ENCODE measurements at places on chromosomes 4 and X.
A peak's percentile ranks its signal among the peaks of the same experiment; 100 is the strongest.

DNA sequence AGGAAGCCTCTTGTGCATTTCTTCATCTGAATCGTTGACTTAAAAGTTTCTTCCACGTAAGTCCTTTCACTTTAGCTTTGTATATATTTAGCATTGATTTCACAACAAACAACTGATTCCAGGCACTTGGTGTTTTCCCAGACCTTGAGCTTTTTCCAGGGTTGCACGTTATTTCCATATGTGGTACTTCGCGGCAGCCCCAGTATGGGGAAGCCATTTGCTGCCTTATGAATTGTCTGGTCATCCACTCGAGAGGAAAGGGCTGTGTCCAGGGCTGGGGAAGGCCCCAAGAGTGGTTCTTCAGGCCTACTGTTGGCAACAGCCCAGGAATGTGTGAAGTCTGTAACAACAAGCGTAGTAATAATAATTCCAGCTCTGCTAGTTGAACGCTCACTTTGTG lies 2.8 kb upstream of the TLR8 start:
- no peak for DNase-seq

GRCh38 chr4:95358421-95358820 lies 190.4 kb downstream of the UNC5C start:
- no peak for DNase-seq

DNA sequence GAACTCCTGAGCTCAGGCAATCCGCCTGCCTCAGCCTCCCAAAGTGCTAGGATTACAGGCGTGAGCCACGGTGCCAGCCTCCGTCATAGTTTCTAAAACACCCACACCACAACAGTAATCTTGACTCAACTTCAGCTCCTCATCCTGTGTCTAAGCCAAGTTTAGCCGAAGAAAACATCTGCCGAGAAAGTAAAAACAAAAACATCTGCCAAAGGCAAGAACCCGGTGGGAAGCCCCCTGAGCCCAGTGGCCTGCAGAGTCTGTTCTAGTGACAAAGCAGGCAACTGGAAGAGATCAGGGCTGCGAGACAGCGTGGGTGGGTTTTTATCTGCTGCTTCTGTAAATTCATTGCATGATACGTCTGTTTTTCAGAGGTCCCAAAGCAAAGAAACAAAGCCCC lies 26.6 kb upstream of the CD99 start:
- peak; percentile 30 for DNase-seq

- no peak for DNase-seq
Measured at GRCh38 chr4:161252520-161253141, 911.2 kb downstream of the FSTL5 start.

DNA sequence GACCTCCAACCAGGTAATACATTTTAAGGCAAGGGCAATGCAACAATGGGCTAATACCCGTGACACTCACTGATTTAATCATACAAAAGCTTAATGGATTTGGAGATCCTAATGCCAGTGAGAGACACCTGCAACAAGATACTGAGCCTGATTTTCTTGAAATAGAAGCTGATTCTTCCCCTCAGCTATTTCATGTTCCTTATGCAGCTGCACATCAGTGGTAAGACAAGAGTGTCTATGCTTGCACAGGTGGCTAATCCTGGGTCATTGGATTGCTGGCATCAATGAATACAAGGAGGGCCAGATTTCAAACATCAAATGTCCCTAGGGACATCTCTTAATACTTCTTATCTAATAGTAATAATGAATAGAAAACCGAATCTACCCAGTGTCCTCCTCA lies 139.7 kb downstream of the PPARGC1A start:
- DNase-seq = no peak

DNA sequence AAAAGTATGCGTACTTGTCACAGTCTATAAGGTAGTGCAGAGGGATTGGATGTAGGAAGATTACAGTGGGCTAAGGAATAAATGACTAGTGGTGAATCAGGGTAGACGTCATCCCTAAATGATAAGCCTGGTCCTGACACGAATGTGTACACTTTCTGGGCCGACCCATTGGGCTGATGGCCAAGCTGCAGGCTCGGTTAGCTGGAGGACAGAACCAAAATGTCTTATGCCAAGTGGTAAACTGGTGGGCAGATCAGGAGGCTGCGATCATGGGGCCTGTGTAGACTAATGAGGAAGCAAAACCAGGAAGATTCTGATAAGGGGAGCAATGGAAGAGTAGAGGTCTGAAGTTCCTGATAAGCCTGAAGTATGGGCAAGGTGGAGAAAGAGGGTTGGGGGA lies 272.8 kb upstream of the GATB start:
- DNase-seq = no peak

DNA sequence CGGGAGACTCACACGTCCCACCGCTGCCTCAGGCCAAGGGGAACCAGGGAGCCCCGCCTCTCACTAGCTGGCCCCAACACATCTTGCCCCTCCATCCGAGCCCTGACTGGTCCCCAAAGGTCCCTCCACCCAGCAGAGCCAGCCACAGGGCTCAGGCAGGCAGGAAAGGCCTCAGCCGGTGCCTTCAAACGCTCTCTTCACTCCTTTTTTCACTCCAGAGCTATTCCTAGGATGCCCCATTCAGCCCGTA lies 1.5 kb upstream of the ARHGAP4 start:
- DNase-seq = no peak

DNA sequence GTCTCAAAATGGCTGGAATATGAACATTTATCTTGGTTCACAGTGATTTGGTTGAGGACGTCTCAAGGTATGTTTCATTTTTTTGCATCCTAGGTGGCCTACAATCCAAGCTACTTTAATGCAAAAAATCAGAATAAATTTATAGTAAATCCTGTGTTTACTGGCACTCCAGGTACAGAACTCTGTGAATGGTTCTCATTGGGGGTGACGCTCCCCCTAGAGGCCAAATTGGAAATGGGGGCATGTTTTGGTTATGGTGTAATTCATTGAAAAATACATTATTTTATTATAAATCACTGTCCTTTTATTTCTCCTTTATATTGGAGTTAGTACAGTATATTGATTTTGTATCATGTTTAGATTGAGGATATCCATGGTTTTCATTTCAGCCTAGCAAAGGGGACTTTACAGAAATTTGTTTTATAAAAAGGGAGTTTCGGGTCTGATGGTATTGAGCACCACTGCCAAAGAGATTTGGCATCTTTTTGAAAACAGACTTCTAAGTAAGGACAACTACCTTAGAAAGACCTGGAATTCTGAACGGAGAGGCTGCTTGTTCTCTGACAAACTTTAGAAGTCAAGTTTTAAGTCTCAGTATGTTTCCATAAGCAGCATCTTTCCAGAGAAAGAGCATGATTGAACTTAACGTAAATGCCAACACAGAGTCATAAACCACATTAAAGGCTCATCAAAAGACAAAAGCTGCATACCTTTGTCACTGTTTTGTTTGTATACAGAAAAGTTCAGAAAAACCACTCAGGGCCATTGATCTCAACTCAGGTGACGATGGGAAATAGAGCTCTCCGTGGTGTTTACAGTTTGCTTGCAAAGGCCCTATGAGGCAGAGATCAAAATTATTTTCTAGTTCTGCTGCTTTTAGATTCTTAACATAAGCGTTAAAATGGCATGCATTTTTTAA lies 19.4 kb downstream of the MTM1 start:
- peak; percentile 61 for DNase-seq

DNA sequence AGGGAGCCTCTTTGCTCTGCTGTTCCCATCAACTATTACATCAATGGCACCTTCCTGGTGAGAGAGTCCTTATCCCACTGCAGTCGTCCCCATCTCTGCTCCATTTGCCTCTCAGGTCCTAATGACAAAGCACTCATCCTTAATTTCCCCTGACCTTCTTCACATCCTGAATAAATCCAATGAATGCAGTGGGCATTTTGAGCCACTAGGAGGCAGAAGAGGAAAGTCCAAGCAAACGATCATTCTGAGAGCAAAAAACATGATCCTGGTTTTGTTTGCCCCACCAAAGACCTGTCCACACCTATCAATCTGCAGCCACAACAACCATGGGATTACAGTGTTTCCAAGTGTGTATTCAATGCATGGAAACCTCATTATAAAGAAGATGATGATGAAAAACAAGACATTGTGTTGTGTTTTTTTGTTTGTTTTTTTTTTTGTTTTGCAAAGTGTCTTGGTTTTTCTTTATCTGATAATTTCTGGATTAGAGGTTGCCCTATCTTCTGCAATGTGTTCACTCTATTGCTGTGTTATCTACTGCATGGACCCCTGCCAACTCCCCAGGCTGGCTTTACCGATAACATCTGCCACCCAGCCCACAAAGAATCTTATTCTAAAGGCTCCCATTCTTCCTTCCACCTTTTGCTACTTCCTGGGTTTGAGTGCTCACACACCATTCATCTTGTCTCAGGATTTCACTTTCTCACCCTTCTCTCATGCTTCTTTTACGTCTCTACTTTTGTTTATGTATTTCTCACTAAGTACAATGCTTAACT lies 207.2 kb downstream of the NLGN4X start:
- peak; percentile 34 for DNase-seq

DNA sequence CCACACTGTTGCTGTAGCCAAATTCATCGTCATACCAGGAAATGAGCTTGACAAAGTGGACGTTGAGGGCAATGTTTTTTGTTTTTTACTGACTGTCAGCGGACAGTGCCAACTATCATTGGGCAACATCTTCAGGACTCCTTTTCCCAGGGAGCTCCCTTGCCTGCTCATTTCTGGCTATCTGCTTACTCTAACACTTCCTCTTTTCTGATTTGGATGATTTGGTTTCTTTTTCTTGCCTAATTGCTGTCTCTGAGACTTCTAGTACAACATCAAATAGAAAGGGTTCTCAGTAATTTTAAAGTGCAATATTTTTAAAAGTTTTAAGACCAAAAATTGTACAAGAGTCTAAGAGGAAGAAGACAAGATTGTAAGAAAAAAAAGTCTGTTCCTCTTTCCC lies 92.0 kb upstream of the KLHL4 start:
- DNase-seq = no peak
